ENCODE measurements at places on chromosomes 7 and 10.
A peak's percentile ranks its signal among the peaks of the same experiment; 100 is the strongest.

GRCh38 chr7:30027065-30027456 lies 559 bp upstream of the FKBP14 start:
- peak; percentile 37 for DNase-seq

DNA sequence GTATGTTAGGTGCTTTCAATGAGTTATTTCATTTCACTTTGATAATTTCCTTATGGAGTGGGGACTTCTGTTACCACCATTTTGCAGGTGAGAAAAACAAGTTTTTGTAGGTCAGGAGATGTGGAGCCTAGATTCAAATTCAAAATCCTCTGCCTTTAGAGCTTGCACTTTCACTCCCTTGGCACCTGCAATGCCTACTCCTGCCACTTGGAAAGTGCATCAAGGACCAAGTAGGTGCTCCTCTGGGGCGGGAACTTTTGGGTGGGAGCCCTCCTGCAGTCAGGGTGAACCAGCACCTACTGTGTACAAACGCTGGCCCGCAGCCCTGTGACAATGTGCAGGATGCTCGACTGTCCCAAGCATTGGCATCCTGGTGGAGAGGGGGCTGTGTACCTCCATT lies 199.0 kb downstream of the EMX2 start:
- DNase-seq: no peak

- no peak for DNase-seq
These were observed 93.4 kb downstream of the PTPRZ1 start for GRCh38 chr7:121966276-121966934.

DNA sequence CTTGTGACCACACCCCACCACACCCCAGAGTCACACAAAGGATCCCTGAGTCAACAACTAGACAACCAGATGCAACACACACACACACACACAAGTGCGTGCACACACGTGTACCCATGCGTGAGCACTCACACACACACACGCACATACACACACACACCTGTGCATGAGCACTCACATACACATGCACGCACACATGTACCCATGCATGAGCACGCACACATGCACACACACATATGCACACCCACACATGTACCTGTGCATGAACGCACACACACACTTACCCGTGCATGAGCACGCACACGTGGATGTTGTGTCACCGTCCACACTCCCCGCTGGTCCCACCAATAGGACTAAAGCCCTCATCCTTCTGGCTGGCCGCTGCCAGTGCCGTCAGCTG lies 60.4 kb downstream of the HTR5A start:
- no peak for DNase-seq

DNA sequence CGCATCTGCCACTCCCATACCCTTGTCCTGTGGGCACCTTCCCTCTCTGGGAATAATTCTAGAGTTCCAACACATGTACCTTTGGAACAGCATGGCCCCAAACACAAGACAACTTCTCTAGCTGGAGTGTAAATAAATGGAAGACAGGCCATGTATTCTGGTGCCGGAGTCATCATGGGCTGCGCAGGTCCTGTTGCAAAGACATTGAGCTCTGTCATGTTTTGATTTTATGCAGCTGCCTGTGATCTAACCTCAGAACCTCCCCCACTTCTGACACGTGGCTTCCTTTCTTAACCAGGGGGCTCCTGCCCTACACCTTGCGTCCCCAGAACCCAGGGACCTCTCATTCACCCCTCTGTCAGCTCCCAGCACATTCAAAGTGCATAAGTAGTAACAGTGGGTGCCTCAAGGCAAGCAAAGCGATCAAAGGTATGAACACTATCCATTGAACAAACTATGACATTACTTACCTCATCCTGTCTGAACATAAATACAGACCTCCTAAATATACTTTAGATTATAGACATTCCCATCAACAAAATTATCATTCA lies 219.9 kb downstream of the FGFR2 start:
- DNase-seq: no peak

Data from inflammatory macrophage treated with lipopolysaccharide for 1 hour (primary cell).